ENCODE measurements at places on chromosomes 3 and 15.

GRCh38 chr3:11220230-11220629 is 52.0 kb upstream of the ATG7 start:
- no peak for DNase-seq

DNA sequence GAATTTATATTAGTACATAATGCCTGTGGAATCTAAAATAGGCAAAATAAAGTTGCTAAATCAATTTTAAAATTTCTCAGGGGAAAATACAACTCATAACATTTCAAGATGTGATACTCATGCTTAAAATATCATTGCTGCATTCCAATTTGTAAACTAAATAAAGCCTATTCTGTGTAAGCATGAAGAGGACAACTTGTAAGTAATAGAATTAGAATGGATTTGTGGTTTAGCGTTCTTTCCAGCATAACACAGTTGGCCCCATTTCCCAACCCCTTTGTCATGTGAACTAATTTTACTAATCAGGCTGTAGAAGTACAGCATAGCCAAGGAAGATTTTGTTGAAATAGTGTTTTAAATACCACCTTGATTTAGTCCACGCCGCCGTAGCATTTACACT is 437.2 kb downstream of the SI start:
- DNase-seq, result no peak

DNA sequence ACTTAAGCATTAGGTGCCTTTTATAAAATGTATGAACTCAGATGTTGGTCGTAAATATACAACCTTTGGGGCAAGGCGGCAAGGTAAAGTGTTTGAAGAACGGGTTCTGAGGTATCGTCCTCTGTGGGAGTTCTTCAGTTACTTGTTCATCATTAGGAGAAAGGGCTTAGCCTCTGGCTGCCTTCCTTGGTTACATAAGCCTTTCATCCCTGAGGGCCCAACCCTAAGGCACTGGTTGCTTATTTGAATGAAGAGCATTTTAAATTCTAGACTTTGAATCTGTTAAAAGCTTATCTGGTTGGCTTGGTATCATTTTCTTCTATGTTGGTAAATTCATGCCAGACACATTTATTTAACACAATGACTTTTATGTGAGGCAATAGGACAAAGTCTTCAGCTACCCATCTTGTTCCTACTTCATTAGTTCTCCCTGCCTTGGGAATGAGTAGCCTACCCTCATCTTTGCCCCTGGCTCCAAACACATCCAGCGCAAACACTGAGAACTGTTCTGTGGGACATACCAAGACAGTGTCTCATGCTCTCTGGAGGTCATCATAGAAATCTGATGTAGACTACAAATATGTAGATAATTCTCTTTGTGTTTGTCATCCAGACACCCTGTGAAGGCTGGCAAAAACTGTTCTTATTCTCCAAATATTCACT is 12.4 kb upstream of the CCDC80 start:
- no peak for DNase-seq

- DNase-seq, result no peak
These were observed 68.4 kb downstream of the DPH6 start for GRCh38 chr15:35477312-35478262.

GRCh38 chr3:149315694-149316093 is 17.7 kb downstream of the TM4SF18 start:
- DNase-seq, result no peak

DNA sequence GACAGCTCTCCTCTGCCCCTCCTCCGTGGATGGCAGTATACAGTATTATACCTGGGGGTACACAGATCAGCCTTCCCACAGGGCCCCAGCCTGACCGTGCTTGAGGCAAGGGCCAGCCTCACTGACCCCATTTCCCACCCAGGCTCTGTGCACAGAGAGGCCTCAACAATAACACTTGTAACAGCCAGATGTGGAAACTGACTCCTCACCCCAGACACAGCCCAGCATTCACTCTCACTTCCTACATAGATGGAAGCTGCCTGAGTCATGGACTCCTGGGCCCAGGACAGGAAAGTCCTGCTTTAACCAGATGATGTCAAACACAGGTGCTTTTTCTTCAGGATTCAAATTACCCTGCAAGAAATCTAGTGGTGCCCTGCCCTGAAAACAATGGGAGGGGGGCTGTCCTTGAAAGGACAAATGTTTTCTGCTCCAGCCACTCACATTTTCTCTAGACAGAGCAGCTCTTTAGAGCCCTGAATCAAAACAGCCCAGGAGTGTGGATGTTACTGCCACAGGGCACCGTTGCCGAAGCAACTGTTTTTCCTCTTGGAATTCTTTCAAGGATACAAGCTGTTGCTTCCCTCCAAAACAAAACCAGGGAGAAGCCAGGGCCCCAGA is 16.4 kb downstream of the CCDC12 start:
- DNase-seq, result no peak

DNA sequence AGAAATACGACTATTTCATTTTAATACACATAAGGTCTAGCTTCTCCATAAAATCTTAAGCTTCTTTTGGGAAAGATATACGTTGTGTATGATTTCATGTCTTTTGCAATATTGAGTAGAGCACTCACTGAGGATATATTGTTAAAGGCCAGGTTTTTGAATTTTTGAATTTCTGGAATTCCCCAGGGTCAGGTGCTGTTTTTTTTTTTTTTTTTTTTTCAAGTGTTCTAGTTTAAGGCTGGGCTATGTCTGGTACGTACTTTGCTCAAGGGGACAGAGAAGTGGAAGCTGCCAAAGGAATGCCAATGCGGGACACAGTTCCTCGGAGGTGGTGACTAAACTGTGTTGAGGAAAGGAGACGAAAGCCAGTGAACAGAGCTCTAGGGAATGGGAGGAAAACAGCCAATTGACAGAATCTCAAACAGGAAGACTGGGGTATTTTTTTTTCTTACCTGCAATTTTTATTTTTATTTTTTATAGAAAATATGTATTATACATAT is 510.5 kb upstream of the CBLB start:
- no peak for DNase-seq

Data from activated T-helper 9 cell treated with anti-CD3 and anti-CD28 coated beads, Interleukin-2, amount 50 U/mL, for 16 hours (primary cell).